ENCODE measurements at places on chromosomes 11 and 22.

DNA sequence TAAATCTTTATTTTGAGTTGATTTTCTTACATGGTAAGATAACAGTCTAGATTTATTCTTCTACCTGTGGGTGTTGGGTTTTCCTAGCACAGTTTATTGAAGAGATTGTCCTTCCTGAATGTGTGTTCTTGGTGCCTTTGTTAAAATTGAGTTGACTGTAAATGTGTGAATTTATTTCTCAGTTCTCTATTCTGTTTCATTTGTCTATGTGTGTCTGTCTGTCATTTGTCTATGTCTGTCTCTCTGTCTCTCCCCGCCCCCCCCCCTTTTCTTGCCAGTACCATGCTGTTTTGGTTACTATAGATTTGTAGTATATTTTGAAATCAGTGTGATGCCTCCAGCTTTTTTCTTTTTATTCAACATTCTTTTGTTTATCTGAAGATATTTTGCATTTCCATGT lies 114.7 kb upstream of the SERPIND1 start:
- DNase-seq, result no peak

DNA sequence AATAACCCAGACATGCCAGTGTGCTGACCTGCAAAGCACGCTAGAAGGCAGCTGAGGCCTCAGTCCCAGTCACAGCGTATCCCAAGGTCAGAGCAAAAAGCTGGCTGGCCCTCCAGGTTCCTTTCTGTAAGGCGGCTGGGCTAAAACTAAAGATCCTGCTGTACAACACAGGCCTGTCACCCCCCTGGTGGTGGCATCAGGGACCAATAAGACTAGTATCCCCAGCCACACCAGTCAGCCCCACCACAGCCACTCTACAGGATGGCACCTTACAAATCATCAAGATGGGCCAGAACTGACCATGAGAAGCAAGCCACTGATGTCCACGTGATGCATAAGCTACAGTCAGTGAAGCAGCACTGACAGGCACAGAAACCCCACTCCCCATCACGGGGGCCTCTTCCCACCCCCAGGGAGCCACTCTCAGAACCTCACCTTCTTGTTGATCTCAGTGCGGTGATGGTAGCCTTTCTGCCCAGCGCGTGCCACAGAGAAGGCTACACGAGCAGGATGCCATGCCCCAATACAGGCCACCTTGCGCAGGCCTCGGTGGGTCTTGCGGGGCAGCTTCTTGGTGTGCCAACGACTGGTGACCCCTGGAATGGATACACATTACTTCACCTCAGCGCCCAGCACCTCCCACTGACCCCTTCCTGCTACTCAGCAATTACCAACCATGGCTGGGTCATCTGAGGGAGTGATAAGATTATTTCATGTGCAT lies 5.0 kb downstream of the RPL3 start:
- DNase-seq, result peak; percentile 33

DNA sequence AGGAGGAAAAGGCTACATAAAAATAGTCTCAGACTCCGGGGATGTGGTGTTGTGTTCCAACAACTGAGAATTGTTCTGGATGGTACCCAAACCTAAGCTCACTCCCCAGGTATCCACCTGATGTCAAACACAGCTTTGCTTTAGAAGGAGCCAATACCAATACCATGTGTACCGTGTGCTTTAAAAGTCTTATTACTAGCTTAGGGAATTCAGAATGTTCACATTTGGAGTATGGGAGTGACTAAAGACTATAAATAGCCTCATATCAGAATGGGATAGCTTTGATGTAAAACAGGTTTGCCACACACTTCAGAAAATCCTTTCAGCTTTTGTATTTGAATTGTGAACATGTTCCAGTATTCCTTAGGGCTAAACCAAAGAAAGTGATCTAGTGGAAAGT lies 248.7 kb upstream of the ARHGAP42 start:
- no peak for DNase-seq

- DNase-seq, result no peak
Measured at GRCh38 chr11:13771151-13771550, 102.7 kb downstream of the FAR1 start.

- no peak for DNase-seq
Measured at GRCh38 chr22:29443452-29443851, 5.1 kb downstream of the RFPL1 start.

GRCh38 chr22:20569059-20570058 lies 61.9 kb downstream of the MED15 start:
- DNase-seq, result peak; percentile 87

GRCh38 chr11:128365044-128365443 lies 222.3 kb downstream of the ETS1 start:
- peak; percentile 15 for DNase-seq

GRCh38 chr11:89490981-89491690 lies at the start of gene NOX4:
NOX4 (minus strand) TSS chr11:89491375; CDS start chr11:89491246, 129 bp downstream.
- DNase-seq, result no peak

- DNase-seq, result no peak
Measured at GRCh38 chr11:2732261-2732939, 32.6 kb upstream of the KCNQ1OT1 start.

- DNase-seq, result no peak
Measured at GRCh38 chr11:66857234-66857926, 516 bp downstream of the LRFN4 start.

GRCh38 chr11:70095541-70096252 lies 17.6 kb downstream of the ANO1 start:
- no peak for DNase-seq

DNA sequence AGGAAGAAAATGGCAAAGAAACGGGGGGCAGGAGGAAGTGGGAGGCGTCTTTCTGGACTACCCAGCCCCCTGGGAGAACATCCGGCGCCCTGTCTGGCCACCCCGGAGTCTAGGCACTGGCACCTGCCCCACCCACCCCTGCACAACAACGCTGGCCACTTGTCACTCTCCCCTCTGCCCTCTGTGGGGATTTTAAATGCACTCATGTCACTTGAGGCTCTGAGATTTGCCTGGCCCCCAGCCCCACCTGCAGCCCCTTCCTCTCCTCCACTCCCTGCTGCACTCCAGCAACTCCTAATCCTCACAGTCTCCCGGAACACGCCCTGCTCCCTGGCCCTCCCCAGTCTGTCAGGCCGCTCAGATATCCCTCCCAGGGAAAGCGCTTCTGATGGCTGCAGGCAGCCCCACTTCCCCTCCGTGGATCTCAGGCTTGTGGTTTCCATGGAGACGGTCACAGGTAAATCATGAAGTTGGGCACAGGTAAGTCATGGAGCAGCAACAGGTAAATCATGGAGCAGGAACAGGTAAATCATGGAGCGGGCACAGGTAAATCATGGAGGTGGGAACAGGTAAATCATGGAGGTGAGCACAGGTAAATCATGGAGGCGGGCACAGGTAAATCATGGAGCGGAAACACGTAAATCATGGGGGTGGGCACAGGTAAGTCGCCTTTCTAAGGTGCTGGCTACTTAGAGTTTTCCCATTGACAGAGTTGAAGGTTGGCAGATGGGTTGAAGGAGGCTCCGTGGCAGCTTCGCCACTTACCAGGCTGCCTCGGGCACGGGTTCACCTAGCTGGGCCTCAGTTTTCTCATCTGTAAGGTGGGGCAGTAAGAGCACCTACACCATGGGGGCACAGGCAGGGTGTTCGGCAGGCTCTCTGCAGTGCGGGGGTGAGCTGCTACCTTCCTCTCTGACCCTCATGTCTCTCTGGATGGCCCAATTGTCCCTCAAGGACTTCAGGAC lies 79.0 kb upstream of the SHISAL1 start:
- no peak for DNase-seq

DNA sequence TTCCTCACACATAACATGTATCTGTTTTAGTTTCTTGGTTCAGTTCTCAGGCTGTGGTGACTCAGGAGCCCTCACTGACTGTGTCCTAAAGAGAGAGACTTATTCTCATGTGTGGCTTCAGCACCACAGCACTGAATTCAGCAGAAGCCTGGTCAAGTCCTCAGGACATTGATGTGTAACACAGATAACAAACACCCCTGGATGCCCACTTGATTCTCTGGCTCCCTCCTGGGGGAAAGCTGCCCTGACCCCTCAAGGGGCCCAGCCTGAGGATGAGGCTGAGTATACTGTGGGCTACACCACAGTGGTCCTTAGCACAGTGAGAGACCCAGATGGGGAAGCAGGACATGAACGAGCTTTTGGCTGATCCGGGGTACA lies 87.2 kb upstream of the VPREB1 start:
- DNase-seq, result no peak

DNA sequence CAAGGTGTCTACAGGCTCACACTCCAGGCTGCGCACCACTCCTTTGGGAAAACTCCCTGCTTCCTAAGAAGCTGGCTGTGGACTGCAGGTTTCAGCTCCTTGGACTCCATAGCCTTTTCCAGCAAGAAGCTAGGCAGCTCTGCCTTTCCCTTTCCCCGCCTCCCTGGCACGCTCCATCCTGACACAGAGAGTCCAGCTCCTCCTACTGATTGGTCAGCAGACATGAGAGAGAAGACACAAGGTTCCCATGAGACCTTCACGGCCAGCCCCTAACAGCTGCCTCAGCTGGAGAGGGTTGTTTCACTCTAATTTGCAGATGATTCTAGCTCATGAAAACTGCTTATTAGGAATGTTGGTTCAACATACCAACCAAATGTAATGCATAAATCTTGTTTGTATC lies 27.6 kb downstream of the TENM4 start:
- DNase-seq, result no peak

GRCh38 chr11:7692426-7692825 lies 13.9 kb downstream of the OVCH2 start:
- DNase-seq, result no peak

- DNase-seq, result no peak
Measured at GRCh38 chr22:24161485-24161884, 19.8 kb upstream of the SUSD2 start.

DNA sequence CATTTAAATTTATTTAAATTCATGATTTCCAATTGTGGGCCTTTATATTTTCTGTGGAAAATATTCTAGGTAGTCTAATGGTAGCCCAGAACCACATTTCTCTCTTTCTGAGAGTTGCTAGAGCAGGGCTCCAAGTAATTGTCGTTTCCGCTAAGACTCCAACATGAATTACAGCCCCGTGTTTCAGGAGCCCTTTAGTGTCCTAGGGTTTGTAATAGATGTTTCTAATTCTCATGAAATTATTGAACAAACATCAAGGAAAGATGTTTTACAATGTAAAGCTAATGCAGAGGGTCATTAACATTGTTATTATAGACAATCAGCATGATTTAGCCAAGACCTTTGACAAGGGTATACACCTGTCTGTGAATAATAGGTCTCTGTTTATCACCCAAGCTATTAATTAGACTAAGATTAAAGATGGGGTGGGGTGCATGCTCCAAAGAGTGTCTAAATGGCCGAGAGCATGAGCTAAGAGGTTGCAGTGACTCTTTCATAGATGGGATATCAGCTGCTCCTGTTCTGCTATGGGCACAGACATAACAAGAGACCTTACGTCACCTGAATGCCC lies 81.8 kb upstream of the NTM start:
- no peak for DNase-seq

DNA sequence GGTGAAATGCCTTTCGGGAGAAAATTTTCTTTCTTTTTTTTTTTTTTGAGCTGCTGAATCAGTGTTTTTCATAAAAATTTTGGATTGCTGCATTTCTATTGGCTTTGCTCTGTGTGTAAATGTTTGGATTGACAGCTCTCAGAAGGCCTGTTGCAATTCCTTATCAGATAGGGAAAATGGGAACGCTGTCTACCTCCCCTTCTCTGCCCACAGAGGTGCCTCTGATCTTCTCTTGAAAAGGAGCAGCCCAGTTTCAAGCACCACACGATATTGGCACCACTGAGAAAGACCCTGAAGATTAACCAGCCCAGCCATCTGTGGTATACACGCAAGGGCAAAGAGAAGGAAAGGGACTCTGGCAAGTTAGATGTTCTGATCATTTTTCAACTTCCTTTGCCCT lies 1272.2 kb downstream of the LRRC4C start:
- DNase-seq, result no peak

- DNase-seq, result no peak
Measured at GRCh38 chr22:44207981-44208317, 27.2 kb downstream of the PARVG start.

DNA sequence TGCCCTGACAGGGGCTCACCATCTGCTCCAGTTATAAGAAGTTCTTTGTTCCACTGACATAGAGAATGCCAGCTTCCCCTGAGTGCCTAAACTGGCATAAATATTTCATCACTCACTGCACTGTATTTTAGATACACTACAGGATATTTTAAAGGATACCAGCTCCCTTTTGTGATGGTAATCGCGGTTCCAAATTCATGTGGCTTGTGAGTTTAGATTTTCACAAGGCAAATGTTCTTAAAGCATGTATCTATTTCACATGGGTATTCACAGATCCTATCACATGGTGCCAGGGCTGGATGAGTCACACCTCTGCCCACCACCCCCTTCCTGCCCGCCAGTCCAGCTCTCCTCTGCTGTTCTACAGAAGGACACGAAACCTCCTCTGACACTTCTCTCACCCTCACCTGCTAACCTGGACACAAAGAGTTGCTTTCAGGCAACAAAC lies 105.5 kb downstream of the KCNC1 start:
- DNase-seq, result no peak

DNA sequence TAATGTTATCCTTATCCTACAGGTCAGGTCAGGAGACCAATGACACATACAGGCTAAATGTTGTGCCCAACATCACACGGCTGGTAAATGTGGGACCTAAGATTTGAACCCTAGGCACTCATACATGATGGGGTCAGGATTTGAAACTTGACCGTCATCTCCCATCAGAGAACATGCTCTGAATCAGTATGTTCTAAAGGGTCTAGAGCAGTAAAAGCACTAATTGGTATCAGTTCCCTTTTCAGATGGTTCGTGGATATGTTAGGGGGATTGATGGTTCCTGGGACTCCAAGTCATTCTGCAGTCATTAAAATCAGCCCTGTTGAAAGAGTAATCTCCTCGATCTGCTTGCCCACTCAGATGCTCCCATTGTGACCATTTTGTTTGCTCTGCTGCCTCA lies 65.5 kb downstream of the BMAL1 start:
- DNase-seq, result no peak

DNA sequence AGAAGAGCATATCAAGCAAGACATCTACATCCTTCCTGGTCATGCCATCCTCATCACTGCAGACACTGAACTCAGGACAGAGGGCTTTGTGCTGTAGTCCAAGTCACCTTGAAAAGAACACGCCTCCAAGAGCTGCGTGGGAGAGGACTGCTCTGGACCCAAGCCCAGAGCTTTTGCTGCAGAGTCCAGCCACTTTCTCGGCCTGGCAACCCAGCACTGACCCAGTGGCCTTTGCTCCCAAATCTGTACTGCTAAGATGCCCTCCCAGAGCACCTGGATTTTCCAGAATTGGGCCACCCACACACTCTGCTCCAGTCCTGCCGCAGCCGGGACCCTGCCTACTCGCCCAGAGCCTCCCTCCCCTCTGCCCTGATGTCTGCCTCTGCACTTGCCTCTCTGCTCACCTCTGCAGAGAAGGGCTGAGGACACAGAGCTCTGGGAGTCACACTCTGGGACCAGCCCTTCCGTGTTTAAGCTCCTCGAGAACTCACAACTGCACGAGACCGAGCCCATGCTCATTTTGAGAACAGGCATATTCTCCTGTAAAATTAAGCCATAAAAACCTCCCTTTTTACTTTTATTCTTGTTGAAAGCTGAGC lies 83.8 kb upstream of the CSNK2A3 start:
- no peak for DNase-seq

GRCh38 chr11:46528445-46529094 lies 65.3 kb downstream of the AMBRA1 start:
- peak; percentile 12 for DNase-seq

All from activated CD4-positive, alpha-beta T cell treated with anti-CD3 and anti-CD28 coated beads, Interleukin-2, Interleukin-6, amounts not matched to agents 100 ng/mL and 50 ng/mL, durations not matched to agents 16 hours and 8 hours (primary cell).